CD4-positive, alpha-beta T cell treated with Interleukin-4 for 4 hours (primary cell): ENCODE measurements at places on chromosomes 7 and 10.

GRCh38 chr10:129605266-129605985 lies 138.4 kb downstream of the MGMT start:
- no peak for DNase-seq

- DNase-seq, result no peak
These were observed 16.4 kb downstream of the KCP start for GRCh38 chr7:128894101-128894440.

DNA sequence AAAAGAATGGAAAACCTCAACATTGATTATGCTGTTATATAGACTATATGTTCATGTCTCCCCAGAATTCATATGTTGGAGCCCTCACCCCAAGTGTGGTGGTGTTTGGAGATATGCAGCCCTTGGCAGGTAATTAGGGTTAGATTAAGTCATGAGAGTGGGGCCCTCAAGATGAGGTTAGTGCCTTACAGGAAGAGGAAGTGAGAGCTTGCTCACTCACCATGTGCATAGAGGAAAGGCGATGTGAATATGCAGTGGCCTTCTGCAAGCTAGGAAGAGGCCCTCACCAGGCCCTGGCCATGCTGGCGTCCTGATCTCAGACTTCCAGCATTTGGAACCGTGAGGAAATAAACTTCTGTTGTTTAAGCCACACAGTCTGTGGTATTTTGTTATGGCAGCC lies 14.8 kb downstream of the ZNF33A start:
- no peak for DNase-seq

GRCh38 chr7:156475666-156476065 lies 164.9 kb upstream of the RNF32 start:
- no peak for DNase-seq

DNA sequence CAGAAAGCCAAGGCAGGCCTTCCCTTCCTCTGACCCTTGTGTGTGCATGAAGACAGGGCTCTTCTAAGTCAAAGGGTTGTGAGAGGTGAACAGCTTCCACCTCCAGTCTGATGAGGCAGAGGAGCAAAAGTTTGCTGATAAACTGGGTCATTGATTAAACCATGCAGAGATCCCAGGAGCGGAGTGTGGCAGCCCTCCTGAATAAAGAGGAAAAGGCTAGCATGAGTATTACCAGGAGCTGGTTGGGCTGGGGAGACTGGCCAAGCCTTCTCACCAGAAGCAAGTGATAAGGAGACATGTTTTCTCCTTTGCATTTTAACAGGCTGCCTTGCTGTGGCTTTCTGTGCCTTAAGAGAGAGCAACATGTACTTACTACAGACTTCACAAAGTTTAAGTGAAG lies 10.2 kb downstream of the LMOD2 start:
- no peak for DNase-seq

GRCh38 chr7:44324481-44325200 lies 753 bp downstream of the CAMK2B start:
- DNase-seq, result no peak

GRCh38 chr10:114548662-114549061 lies 109.4 kb downstream of the ABLIM1 start:
- DNase-seq, result no peak

GRCh38 chr10:11600280-11600679 lies 11.2 kb downstream of the USP6NL start:
- no peak for DNase-seq

- no peak for DNase-seq
These were observed 180.6 kb downstream of the SND1 start for GRCh38 chr7:127832592-127832991.

GRCh38 chr7:55512635-55513191 lies 59.6 kb downstream of the VOPP1 start:
- DNase-seq, result no peak

- no peak for DNase-seq
These were observed 90.0 kb downstream of the C1GALT1 start for GRCh38 chr7:7272294-7272693.

- DNase-seq, result no peak
These were observed 114.0 kb downstream of the TCF7L2 start for GRCh38 chr10:113064039-113064438.

GRCh38 chr10:27783660-27784059 lies 38.0 kb upstream of the MKX start:
- DNase-seq, result no peak

DNA sequence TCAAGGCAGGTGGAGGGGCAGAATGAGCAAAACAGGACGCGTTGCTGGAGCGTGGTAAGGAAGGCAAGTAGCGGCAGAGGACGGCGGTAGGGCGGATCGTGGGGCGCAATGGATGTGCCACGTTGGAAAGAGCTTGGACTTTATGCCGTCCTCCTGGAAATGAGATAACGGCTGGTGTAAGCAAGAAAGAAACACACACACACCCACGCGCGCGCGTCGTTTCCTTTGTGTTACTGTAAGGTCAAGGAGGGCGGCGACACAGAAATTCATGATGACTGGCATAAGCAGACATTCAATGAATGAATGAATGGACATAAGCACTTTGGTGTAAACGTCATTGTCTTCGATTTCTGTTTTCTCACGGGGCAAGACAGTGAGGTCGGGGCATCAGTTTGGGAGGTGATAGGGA lies 683 bp upstream of the ENTPD7 start:
- DNase-seq, result peak; percentile 25
